T-helper 17 cell (primary cell): ENCODE measurements at places on chromosomes 7 and 10.

DNA sequence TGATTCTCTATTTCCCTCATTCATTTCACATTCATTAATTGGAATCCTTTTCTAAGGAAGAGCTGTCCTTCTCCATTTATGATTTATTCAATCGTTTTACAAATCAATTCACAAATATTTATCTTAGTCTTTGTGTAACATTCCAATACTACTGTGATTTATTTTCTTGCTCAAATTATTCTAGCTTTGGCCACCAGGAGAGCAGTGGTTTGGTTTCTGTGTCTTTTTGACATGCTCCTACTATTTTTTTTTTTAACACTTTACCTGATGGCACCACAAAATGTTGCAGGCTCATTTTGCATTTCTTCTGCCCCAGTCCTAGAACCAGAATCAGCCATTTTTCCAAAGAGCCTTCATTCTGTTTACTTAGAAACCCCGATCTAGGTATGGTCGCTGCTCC is 13.3 kb upstream of the RBM33 start:
- no peaks in the 10 kb centered on the region for H3K4me1 ChIP-seq
- no peaks in the 10 kb centered on the region for H3K36me3 ChIP-seq
- DNase-seq, result no peak
- H3K4me3 ChIP-seq, result no peak overlapping the region

DNA sequence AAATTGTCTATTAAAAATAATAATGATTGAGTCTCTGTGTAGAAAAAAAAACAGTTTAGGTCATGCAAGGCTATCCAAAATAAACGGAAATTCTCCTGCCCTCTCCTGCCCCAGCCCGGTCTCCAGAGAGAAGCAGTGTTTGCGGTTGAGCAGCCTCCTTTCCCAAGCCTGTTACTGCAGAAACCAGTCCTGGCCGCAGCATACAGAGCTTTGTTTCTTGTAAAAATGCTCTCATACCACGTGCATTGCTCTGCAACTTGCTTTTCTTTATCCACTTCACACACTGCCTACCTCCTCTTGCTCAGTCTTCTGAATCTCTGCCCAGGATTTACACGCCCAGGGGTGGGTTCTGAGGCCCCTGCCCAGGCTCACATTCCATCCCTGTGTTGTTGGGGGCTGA is 34.4 kb upstream of the CUL1 start:
- no peak overlapping the region for H3K4me3 ChIP-seq
- no peak for DNase-seq
- H3K27ac ChIP-seq, result no peak overlapping the region
- peaks cover 5% of the 10 kb centered on the region for H3K27me3 ChIP-seq

DNA sequence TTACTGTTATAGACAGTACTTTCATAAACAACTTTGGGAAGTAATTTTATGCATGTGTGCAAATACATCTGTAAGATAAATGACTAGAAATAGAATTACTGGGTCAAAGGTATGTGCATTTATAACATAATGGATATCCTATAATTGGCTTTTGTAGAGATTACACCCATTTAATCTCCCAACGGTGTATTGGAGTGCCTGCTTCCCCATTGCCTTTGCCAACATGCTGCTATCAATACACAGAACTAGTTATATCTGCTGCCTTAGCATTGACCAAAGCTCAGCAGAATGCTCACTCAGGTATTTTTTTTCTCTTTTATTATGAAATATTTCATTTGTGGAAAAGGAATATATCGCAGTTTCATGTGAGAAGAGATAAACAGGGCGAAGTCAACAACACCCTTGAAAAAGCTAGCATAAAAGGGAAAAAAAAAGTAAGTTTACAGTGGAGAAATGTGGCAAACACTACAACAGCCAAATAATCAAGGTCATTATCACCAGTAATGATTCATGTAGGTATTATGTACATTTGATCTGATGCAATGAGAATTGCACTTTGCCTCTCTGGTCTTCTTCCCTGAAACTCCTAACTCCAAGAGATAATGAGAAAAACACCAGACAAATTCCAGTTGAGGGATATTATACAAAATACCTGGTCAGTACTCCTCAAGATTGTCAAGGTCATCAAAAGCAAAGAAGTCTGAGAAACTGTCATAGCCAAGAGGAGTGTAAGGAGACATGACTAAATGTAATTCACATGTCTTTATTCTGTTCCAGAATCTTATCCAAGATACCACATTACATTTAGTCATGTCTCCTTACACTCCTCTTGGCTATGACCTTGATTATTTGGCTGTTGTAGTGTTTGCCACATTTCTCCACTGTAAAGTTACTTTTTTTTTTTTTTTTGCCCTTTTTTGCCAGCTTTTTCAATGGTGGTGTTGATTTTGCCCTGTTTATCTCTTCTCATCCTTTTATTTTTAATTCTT is 36.8 kb downstream of the MARCHF5 start:
- H3K4me1 ChIP-seq, result peaks cover 12% of the 10 kb centered on the region
- no peak overlapping the region for H3K4me3 ChIP-seq
- H3K36me3 ChIP-seq, result no peaks in the 10 kb centered on the region
- DNase-seq, result no peak

DNA sequence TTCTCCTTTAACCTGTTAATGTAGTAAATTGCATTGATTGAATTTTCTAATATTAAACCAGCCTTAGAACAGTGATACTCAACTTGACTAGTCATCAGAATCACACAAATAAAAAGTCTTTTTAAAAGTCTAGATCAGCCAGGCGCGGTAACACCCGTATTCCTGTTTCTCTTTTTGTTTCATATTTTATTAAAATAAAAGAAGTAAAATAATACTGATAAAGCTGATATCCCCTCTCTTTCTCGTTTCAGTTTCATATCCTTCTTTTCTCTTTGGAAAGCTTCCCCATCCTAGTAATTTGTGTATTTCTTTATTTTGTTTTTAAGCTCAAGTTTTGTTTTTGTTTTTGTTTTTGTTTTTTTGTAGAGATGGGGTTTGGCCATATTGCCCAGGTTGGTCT is 9.3 kb downstream of the SMO start:
- H3K4me1 ChIP-seq, result no peaks in the 10 kb centered on the region
- H3K4me3 ChIP-seq, result no peak overlapping the region
- peaks cover 25% of the 10 kb centered on the region for H3K27me3 ChIP-seq
- H3K27ac ChIP-seq, result no peak overlapping the region

- H3K27ac ChIP-seq, result peak within 1 kb of the TSS; percentile 100
- H3K36me3 ChIP-seq, result peaks cover 4% of the 10 kb centered on the region
- H3K4me3 ChIP-seq, result peak within 1 kb of the TSS; percentile 98
- DNase-seq, result no peak
Observed at GRCh38 chr10:110918643-110919348, at the start of gene BBIP1. Gene BBIP1 (minus strand): TSS chr10:110919180. CDS start chr10:110918157, 1,023 bp downstream.

DNA sequence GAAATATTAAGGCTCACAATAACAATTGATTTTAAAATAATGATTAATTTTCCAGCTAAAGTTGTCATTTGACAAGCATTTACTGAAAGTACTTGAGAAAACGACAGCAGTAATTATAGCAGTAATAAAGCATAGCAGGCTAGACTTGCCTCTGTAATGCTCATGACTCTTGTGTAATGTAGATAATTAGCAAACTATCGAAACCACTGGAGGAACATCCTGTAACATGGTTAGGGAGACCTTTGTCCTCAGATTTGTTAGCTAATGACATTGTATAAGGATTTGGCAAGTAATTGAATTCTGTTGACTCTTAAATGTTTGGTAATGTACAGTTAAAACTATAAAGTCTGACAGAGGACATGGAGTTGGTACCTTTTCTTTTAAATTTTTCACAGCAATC is 24.8 kb downstream of the ARL4A start:
- H3K27me3 ChIP-seq, result no peaks in the 10 kb centered on the region
- no peak overlapping the region for H3K4me3 ChIP-seq
- H3K27ac ChIP-seq, result no peak overlapping the region

DNA sequence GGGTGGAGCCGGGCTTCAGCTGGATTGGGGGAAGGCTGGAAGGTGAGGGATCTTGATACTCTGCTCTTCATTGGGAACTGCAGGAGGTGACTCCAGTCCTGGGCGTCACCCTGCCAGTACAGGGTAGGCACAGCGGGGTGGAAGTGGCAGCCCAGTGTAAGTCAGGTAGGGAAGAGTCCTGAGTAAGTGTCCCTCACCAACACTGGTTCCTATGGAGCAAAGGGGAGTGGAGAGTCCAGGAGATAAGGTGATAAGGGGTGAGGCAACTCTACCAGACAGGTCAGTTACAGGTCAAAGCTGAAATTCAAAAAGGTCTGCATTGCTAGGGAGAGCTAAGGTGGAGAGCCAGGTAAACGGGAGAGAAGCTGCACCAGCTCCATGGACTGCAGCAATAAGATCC is 145.6 kb upstream of the NFE2L3 start:
- H3K27me3 ChIP-seq, result peaks cover 57% of the 10 kb centered on the region
- no peaks in the 10 kb centered on the region for H3K36me3 ChIP-seq
- no peaks in the 10 kb centered on the region for H3K4me1 ChIP-seq
- DNase-seq, result no peak
- no peak overlapping the region for H3K27ac ChIP-seq
- H3K4me3 ChIP-seq, result no peak overlapping the region

DNA sequence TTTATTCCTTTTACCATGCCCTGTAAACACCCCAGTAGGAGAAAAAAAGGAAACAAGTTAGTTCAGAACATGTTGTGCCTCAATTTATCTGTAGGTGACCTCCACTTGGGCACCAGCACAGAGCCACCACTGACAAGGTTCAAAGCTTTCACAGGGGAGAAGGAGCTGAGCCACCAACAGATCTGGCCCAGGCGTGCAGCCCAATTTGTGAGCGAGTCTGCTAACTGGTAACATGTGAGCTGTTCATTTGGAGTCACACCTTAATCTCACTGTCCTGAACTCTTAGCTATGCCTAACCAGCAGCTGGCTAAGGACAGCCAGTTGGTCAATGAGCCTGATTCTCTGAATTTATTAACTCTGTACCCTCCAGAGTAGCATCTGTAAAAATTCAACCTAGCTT is 78.4 kb upstream of the CAMK2B start:
- DNase-seq, result no peak
- peaks cover 8% of the 10 kb centered on the region for H3K36me3 ChIP-seq
- peaks cover 11% of the 10 kb centered on the region for H3K4me1 ChIP-seq
- no peak overlapping the region for H3K4me3 ChIP-seq

DNA sequence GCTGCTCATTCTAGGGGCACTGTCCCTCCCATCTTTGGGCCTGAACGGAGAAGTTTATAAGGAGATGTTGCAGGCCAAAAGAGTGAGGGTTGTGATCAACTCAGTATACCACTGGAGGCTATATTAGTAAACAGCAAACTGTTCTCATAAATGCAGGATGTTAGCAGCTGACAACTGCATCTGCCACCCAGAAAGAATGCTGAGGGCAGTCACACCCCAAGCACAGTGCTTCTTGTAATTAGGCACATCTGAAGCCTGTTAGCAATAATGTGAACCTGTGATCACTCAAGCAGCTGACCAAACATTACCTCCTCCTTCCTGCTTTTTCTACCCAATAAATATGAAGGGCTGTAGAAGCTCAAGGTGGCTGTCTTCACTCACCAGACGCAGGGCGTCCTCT is 38.4 kb upstream of the ZNF138 start:
- DNase-seq, result no peak
- H3K27ac ChIP-seq, result no peak overlapping the region
- H3K4me3 ChIP-seq, result no peak overlapping the region
- no peaks in the 10 kb centered on the region for H3K36me3 ChIP-seq
- no peaks in the 10 kb centered on the region for H3K27me3 ChIP-seq

GRCh38 chr10:112208997-112209396 is 25.4 kb upstream of the GPAM start:
- DNase-seq, result no peak
- H3K27me3 ChIP-seq, result peaks cover 59% of the 10 kb centered on the region
- H3K4me1 ChIP-seq, result peaks cover 4% of the 10 kb centered on the region
- H3K4me3 ChIP-seq, result no peak overlapping the region

- H3K27ac ChIP-seq, result no peak overlapping the region
- H3K4me3 ChIP-seq, result no peak overlapping the region
Observed at GRCh38 chr10:51445588-51445987, 253.8 kb downstream of the CSTF2T start.
